ENCODE measurements at places on chromosomes 12 and 14.

DNA sequence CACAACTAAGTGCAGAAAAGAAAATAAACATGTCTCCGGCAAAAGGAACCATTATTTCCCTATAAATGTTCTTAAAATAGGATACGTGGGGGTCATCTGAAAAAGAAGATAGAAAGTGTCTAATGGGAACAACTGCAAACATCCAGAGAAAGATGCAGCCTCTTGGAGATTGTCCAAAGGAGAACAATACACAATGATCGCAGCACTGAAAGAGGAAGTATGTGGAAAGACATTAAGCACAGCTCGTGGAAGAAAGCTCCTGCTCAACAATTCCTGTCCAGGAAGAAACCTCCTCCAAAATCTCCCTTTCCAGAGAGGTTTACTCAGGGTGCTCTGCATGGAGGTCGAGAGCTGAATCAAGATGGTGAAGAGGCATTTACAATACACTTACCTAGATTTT lies 2.5 kb upstream of the LALBA start:
- no peak for DNase-seq

GRCh38 chr14:72401101-72401625 lies 468.9 kb downstream of the RGS6 start:
- no peak for DNase-seq

GRCh38 chr12:27958675-27959074 lies 13.9 kb downstream of the PTHLH start:
- no peak for DNase-seq

DNA sequence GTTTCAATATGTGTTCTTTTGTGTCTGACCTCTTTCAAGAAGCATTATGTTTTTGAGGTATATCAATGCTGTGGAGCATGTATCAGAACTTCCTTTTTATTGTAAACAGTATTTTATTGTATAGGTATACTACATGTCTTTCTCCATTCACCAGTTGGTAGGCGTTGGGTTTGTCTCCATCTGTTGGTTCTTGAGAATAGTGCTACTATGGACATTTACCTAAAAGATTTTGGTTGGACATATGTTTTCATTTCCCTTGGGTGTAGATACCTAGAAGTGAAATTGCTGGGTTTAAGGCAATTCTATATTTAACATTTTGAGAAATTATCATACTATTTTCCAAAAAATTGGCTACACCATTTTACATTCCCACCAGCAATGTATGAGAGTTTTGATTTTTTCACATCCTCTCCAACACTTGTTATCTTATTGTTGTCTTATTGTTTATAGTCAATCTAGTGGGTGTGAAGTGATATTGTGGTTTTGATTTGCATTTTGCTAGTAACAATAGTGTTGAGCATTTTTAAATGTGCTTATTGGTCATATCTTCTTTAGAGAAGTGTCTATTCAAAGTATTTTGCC lies 409.2 kb downstream of the IPO8 start:
- DNase-seq = no peak

DNA sequence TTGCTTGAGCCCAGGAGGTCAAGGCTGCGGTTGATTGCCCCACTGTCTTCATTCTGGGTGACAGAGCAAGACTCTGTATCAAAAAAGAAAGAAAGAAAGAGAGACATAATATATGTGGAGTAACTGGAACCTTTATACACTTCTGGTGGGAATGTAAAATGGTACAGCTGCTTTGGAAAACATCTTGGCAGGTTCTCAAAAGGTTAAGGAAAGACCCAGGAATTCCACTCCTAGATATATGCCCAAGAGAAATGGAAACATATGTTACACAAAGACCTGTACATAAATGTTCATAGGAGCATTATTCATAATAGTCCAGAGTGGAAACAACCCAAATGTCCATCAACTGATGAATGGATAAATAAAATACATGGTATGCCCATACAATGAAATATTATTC lies 7.2 kb downstream of the RBMS2 start:
- DNase-seq = no peak

DNA sequence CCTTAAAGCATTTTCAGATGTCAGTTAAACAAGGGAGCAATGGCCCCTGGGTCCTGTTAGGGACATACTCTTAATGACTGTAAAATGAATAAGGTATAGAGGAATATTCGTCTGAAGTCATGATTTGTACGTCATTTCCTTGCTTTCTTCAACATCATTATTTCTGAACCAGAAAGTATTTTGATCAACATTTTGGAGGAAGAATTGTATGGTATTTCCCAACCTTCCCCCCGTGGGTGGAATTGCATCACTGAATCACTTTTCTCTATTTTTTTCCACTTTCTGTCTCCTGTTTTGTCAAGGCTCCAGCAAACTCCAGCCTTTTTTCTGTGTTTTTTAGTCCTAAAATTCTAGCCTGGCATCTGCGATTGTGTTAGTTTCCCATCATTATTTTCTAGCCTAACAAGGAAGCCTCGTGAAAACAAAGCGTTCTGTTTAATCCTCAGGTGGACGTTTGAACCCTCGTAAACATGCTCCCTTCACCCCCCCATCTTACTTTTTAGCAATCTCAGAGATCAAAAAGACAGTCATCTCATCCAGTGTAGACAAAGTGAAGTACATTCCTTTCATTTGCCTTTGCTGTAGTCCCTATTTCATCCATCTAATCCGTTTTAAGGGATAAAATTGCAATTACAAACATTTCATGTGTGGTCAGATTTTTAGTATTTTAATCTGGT lies 62.3 kb downstream of the ETV6 start:
- DNase-seq = no peak

DNA sequence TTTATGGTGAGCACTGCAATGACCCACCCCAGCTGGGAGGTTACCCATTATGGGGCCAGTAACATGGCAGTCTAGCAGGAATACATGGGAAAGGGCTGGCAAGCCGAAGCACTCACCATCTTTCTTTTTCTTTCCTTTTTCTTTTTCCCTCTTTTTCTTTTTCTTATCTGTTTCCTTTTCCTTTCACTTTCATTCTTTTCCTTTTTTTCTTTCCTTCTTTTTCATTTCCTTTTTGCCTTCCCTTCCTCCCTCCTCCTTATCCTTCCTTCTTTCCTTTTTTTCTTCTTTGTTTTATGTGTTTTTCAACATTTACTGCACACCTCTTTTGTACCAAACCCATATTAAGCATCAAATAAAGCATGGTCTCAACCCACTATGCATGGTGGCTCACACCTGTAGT lies 501.1 kb downstream of the MED13L start:
- no peak for DNase-seq

GRCh38 chr12:39348523-39348922 lies 94.4 kb downstream of the KIF21A start:
- DNase-seq = no peak

- no peak for DNase-seq
Observed at GRCh38 chr12:45354399-45354798, 138.5 kb downstream of the ANO6 start.

DNA sequence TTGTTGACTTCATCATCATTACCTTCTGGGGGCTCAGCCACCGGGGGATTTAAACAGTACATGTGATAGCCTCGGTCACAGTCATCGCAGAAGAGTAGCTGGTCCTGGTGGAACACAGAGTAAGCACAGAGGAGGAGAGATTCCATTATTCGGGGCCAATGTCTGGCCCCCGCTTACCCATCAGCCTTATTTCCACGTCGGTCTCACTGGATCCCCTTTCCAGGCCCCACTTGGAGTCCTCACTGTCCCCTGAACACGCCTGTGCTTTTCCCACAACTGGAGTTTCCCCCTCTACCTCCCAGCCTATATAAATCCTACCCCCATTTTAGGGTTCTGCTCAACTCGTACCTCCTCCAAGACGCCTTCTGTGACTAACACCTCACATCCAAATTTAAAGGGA lies 274.0 kb downstream of the DPF3 start:
- DNase-seq = no peak

DNA sequence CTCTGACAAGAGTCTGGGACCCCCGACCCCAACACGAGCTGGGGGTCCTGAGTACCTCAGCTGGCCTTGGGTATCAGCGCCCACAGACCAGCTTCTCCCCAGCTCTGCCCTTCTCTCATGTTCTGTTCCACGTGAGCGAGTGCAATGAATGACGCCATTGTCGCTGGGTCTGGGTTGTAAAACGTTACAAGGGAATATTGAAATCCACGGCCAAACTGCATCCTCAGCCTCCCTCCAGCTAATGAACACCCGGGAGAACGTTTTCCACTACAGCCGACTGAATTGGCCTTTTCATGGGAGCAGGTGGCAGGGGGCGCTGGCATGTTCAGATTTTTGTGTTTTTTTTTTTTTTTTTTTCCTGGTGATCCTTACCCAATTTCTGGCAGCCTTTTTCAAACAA lies 34.7 kb downstream of the TBX5 start:
- DNase-seq = no peak

DNA sequence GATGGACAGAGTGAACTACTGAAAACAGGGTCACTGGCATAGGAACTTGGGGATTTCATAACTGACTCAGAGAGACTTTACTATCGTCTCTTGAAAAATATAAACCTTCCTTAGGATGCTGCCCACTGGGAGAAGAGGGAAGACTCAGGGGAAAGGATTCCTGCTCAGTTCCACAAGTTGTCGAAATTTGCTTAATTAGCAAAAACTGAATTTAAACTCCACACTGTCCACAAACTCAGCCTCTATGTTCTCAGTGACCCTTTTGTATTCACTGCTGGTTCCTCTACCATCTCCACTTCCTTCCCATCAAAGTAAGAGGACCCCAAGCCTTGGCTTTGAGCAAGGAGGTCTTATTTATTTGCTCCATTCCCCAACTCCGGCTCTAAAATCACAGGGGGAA lies 7.2 kb upstream of the MYL6B start:
- no peak for DNase-seq

GRCh38 chr12:123388177-123388950 lies 4.4 kb downstream of the KMT5A start:
- no peak for DNase-seq

DNA sequence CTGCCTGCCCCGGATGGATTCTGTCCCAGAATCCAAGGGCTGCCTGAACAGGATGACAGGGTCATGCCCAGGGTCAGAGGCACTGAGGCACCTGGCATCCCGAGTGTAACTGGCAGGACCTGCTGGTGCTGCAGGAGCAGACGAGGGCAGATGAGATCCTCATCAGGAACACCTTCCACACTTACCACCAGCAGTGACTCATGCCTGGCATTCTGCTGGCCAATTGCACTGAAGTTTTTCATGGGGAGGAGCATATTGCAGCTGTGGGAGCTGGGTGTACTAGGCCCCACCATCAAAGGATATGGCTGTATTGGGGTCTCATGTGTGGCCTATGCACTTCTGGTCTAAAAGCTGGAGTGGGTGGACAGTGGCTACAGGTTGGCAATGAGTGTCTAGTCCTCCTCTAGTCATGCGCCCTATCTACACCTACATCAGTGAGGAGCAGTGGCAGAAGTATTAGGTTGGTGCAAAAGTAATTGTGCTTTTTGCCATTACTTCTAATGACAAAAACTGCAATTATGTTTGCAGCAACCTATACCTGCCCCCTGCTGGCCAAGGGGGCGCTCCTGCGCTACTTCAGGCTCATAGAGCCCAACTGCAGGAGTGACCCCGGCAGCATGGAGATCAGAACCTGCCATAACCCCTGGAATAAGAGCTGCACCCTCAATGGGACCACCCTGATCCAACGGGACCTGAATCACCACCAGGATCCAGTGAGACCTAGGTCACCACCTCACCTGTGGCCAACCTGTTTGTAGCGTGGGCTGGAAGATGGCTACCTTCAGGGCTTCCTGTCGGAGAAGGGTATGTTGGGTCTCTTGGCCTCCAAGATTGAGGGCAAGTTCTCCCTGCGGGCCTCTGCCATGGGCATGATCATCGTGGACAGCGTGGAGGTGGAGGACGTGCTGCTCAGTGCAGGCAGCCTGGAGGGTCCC lies 8.0 kb upstream of the C12orf42 start:
- no peak for DNase-seq

GRCh38 chr14:60963761-60964160 lies 17.1 kb downstream of the TRMT5 start:
- no peak for DNase-seq

DNA sequence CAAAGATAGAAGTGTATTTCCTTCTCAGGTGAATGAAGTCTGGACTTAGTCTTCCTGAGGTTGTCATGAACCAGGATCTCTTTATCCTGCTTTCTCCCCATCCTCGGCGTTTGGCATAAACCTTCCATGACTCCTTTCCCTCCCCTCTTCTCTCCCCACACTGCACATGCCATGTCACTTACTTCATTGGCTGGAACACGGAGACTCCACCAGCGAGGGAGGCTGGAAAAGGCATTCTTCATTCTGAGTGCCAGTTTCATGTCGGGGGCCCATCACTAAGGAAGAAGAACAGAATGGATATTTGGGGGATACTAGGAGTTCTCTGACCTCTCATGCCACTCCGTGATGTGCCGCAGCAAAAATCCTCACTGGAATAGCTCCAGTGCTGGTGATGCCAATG lies 105.6 kb downstream of the VCPKMT start:
- no peak for DNase-seq

GRCh38 chr12:34188974-34189373 lies 166.7 kb downstream of the ALG10 start:
- no peak for DNase-seq

GRCh38 chr12:13962699-13963098 lies 18.7 kb downstream of the GRIN2B start:
- no peak for DNase-seq

DNA sequence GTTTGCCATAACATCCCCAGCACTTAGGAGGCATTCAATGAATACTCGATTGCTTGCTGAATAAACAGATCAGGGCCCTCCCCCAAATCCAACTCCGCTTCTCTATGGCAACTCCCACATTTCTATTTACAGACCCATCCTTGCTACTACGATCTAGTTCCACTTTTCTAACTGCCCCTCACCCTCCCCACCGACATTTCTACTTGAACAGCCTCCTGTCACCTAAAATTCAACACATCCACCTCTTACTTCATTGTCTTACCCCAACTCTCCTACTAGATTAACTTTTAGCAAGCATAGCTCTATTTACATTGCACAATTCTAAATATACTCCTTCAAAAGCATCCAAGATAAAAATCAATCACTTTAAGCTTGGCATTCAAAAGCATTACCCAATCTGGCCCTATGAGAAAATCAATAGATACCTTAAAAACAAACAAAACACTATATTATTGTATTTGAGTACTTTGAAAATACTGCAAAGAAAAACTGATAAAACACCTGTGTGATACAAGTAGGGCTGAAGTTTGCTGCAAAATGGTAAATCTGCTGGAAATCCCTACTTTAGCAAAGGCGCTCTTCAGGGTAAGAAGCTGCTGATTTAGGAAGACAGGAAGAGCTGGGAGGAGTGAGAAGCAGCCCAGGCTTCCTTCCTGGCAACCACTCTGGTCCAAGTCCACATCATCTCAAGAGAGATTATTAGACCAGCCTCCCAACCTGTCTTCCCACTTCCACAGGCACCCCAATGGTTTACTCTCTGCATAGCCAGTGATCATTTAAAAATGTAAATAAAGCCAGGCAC lies 96.4 kb downstream of the HECTD4 start:
- DNase-seq = no peak

DNA sequence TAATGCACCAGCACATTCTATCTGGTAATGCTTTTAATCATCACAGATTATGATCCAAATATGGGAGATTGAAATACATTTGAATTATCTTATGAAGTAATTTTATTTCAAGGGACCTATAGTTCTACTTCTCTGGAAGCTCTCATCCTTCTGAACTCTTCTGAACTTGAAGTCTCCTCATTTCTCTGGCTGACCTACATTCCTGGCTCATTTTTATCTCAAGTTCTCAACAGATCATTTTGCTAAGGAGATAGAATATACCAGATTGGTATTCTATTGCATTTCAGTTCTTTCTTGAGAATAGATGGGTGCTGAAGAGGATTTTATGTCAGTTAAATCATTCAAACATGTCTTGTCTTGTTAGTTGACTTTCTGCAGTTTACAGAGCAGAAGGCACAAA lies 7.9 kb downstream of the HMGA2 start:
- DNase-seq = no peak

- no peak for DNase-seq
Observed at GRCh38 chr12:85468356-85469157, 188.5 kb downstream of the ALX1 start.

All from kidney epithelial cell (primary cell).